ENCODE measurements at places on chromosomes 4 and X.

GRCh38 chr4:3268395-3269104 is 19.6 kb downstream of the MSANTD1 start:
- no peak for DNase-seq

- DNase-seq = peak; percentile 27
Observed at GRCh38 chr4:74370912-74371311, 6.0 kb downstream of the EREG start.

- DNase-seq = no peak
Observed at GRCh38 chr4:85952528-85952927, 407.3 kb downstream of the MAPK10 start.

DNA sequence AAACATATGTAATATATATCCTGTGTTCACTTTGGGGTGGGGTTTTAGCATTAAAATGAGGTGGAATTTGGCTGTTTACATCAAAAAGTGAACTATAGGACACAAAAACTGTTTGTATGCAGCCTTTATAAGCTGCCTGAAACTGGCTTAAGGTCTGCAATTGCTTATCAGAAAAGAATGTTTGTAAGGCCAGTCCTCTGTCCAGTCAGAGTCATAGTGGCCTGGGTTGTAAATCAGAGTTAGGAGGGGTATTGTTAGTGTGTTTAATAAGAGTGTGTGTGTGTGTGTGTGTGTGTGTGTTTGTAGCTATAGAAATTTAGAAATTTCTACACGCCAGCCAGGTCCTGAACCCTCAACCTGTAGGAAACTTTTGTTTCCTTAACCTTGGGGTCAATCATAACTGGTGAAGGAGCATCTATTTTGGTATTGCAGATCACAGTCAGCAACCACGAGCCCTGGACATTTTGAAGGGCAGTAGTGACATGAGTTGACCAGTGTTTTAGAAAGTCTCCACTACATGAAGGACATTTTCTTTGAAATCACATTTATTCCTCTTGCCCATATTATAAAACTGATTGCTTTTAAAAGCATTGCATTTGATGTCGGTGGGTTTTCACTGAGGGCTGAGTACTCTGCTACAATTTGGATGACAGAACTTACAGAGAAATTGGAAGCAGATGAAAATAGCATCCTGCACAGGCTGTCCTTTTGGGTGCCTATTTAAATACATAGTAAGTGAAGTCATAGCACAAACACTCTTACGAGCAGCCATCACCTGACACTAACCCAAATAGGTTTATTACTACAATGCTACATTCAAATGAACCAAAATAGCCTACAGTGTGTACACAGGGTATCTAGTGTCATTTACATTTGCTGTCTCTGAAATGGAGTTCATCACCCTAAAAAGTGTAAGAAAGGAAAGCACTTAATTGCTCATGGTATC is 11.2 kb upstream of the TMEM154 start:
- no peak for DNase-seq

- no peak for DNase-seq
Observed at GRCh38 chr4:126899331-126899801, 733.4 kb upstream of the INTU start.

GRCh38 chrX:136493011-136493410 is 4.4 kb upstream of the HTATSF1 start:
- no peak for DNase-seq

DNA sequence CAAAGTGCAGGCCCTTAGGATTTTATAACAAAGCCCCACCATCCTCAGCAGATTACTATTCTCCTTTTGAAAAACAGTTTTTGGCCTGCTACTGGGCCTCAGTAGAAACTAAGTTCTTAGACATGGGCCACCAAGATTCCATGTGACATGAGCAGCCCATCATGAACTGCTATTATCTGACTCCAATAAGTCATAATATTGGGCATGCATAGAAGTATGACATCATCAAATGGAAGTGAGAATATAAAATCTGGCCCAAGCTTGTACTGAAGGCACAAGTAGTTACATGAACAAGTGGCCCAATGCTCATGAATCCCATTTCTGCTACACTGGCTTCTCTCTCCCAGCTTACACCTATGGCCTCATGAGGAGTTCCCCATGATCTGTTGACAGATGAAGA is 404.8 kb downstream of the EPHA5 start:
- DNase-seq = no peak

GRCh38 chr4:152605031-152605430 is 69.1 kb upstream of the FBXW7 start:
- DNase-seq = no peak

GRCh38 chr4:115110191-115111181 is 2.9 kb downstream of the NDST4 start:
- no peak for DNase-seq

DNA sequence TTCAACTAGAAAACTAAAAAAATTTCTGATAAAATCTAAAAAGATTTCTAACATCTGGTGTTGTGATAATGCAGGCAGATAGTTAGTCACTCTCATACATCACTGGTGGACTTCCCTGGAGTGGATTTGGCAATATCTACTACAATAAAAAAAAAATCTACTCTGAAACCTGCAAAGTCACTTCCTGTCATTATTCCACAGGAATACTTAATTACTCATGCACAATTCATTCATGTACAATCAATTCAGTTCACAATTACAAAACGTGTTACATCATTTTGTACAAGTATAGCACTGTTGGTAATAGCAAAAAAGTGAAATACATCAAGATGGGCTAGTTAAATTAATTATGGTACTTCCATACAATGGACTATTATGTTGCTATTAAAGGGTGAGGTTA is 16.5 kb upstream of the RHOH start:
- DNase-seq = no peak

DNA sequence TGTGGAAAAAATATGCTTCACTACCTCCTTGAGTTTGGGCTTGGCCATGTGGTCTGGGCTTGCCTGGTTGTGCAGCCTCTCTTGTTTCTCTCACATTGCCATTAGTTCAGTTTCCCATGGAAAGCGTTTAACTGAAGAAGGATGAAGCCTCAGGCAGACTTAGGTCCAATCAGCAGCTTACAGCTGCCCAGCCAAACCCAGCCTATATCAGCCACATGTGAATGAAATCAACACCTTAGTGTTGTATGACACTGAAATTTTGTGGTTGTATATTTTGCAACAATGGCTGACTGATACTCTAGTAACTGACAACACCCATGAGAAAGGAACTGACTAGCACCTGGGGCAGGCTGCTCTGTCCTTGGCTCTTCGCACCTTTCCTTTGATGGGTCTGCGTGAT is 81.2 kb downstream of the KLF8 start:
- DNase-seq = no peak

GRCh38 chrX:29535212-29536162 is 679.9 kb upstream of the MAGEB2 start:
- no peak for DNase-seq

GRCh38 chr4:35649778-35650177 is 594.5 kb downstream of the ARAP2 start:
- DNase-seq = no peak

GRCh38 chr4:81106150-81106549 is 75.6 kb downstream of the BMP3 start:
- DNase-seq = no peak

DNA sequence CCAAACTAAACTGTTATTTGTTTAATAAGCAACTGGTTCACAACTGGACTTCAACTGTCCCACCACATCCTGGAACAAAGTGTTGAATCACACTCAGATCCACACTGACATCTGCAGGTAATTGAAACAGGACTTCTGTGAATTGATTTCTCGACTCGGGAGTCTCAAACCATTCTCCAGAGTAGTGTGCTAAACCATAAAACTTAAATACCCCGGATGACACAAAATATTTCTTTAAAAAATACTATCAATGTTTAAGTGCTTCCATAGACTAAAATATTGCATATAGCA is 95.4 kb upstream of the PLAC1 start:
- no peak for DNase-seq

DNA sequence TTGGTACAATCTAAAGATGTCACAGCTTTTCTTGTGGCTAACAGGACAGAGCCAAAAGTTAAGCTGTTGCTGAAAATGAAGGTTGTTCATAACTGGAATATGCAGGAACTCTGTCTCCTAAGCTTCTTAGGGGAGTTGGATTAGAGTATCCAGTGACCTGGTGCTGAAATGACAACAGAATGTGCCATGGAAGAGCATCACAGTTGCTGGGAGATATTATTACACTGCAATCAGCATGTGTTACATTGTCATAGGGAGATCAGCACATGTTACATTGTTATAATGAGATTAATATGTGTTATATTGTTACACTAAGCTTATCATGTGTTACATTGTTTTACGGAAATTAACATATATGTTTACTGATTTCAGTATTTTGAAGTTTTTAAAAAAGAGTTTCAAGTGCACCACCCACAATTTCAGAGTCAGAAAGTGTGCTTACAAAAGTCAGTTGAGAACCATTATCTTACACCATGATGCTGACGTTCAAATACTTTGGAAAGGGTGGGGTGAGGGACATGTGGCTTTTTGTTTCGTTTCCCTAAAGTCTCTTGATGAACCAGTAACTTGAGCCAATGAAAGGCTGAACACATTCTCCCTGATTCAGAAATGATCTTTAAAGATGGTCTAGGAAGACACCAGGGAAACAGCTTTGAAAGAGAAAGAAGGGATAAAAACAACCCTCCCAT is 113.4 kb downstream of the DRD5 start:
- no peak for DNase-seq

- peak; percentile 99 for DNase-seq
Observed at GRCh38 chr4:127965062-127965802, at the start of the genes ABHD18 and MFSD8. TSS of gene ABHD18 (plus strand) at chr4:127965406. CDS start at chr4:127982956, 17,550 bp downstream. TSS of gene MFSD8 (minus strand) at chr4:127965173. CDS start at chr4:127965133, 40 bp downstream.

- no peak for DNase-seq
Observed at GRCh38 chr4:386708-387105, 49.1 kb downstream of the ZNF141 start.

DNA sequence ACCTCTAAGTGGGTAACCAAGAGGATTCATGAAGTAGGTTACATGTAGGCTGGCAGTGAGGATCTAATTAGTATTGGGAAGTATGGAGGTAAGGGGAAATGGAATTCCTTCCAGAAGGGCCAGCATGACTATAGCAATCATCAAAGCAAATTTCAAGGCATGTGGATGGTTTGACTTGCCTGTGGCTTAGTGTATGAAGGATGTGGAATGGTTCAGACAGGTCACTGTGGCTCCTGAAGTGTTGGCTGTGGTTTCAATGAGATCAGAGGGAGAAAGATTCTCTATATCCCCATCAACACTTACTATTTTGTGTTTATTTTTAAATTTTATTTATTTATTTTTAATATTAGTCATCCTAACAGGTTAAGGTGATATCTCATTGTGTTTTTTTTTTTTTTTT is 121.6 kb upstream of the TBC1D9 start:
- no peak for DNase-seq

- DNase-seq = no peak
Observed at GRCh38 chr4:36024901-36025660, 219.2 kb downstream of the ARAP2 start.

GRCh38 chrX:34918856-34919255 is 23.7 kb upstream of the FAM47B start:
- DNase-seq = no peak

GRCh38 chr4:109185548-109185947 is 116.9 kb downstream of the COL25A1 start:
- no peak for DNase-seq

DNA sequence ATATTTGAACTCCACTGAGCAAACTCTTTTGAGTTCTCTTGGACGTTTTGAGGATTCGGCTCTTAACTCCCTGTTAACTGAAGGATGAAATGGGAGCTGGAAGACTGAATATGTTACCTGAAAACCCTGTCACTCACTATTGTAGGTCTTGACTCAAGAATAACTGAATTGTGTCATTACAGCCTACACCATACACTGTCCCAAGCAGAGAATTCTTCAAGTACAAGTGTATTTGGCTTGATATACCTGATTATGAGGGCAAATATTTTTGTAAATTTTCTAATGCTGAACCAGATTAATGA is 276.1 kb downstream of the CFAP299 start:
- DNase-seq = no peak

- DNase-seq = no peak
Observed at GRCh38 chr4:48141048-48141447, 7.0 kb upstream of the TXK start.

- no peak for DNase-seq
Observed at GRCh38 chr4:149277705-149278104, 537.9 kb downstream of the IQCM start.

- no peak for DNase-seq
Observed at GRCh38 chr4:109979920-109980717, 67.4 kb downstream of the EGF start.

- no peak for DNase-seq
Observed at GRCh38 chr4:4829837-4830236, 29.6 kb upstream of the MSX1 start.

DNA sequence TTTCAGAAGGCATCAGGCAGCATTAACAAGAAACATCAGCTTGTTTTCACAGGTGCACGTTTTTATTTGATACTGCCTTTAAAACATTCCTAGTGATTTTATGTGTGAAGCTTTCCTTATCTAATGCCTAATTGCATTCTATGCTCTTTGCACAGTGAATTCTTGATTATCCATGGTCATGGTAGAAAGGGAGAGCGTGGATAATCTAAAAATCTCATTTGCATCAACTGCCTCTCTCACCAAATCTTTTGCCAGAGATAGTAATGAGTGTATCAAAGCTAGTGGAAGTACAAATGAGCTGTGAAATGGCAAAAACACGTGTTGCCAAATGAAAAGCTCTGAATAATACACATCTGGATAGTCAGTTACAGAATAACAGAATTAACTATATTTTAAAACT is 170.5 kb downstream of the NAA11 start:
- no peak for DNase-seq

DNA sequence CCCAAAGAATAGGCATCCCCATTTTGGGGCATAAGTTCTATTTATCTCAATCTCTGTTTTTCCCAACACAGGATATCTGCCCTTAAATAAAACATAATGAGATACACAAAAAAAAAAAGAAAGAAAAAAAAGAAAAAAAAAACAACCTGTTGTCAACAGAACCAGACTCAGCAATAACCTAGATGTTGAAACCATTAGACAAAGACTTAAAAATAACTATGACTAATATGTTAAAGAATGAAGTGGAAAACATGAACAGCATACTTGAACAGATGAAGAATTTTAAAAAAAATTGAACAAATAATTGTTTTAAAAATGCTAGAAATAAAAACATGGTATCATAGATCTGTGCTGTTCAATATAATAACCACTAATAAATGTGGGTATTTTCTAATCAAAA is 93.4 kb upstream of the RXFP1 start:
- DNase-seq = no peak
